Activated CD4-positive, alpha-beta T cell treated with anti-CD3 and anti-CD28 coated beads, Interleukin-2, amount 10 ng/mL, durations not matched to agents 24 days and 14 days (primary cell): ENCODE measurements at places on chromosomes 2 and 18. TPM values are rescaled to one million over a fixed set of nuclear protein-coding genes. Genes with fewer than 3 reads are reported as not detected.

GRCh38 chr2:197200051-197200761 lies 110.4 kb downstream of the ANKRD44 start:
- DNase-seq: no peak

DNA sequence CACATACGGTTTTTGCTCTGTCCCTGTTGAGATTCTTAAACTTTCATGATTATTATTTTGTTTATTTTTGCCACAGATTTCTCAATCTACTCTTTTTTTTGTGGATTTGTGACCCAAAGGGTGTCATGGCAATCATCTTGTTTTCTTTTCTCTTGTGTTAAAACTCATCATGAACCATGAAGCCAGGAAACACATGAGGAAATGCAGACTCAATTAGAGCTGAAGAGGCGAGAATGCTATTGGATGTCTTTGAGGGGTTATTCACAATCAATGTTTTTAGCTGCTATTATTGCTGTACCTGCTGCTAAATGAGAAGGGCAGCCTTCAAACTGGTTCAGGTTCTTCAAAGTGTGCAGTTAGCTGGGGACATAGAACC lies 99.5 kb upstream of the MMADHC start:
- DNase-seq: no peak

- DNase-seq: no peak
These were observed 17.1 kb downstream of the CREB1 start for GRCh38 chr2:207546822-207547221.

- no peak for DNase-seq
These were observed 922.5 kb downstream of the SUCLG1 start for GRCh38 chr2:83536556-83536955.

GRCh38 chr18:72444798-72445155 lies 99.4 kb downstream of the CBLN2 start:
- no peak for DNase-seq

GRCh38 chr18:74961596-74961995 lies 247.3 kb downstream of the PTGR3 start:
- no peak for DNase-seq

- DNase-seq: no peak
These were observed 424.6 kb downstream of the TGIF1 start for GRCh38 chr18:3874581-3874980.

DNA sequence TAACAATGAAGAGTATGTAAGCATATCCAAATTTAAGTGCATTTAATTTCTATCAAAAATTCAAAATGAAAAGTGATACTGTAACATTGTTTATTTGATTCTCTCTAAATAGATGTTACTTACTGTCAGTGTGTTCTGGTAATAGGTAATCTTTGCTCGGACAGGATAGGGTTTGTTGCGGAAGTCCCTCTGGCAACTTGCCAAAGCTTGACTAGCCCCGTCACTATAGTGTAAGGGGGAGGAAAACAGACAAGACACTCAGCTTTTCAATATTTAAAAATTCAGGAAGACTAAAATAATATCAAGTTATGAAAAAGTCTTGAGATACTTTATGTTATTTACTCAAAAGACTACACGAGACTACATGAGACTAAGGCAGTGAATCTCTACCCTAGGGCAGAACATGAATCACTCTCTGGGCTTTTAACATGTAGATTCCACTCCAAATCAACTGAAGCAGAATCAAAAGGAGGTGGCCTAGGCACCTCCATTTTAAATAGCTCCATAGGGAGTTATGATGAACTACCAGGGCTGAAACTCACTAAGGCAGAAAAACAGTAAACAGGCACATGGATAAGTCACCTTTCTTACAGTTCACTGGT lies 5.9 kb downstream of the LMAN1 start:
- no peak for DNase-seq

GRCh38 chr2:139819273-139819796 lies 1039.1 kb upstream of the NXPH2 start:
- no peak for DNase-seq

DNA sequence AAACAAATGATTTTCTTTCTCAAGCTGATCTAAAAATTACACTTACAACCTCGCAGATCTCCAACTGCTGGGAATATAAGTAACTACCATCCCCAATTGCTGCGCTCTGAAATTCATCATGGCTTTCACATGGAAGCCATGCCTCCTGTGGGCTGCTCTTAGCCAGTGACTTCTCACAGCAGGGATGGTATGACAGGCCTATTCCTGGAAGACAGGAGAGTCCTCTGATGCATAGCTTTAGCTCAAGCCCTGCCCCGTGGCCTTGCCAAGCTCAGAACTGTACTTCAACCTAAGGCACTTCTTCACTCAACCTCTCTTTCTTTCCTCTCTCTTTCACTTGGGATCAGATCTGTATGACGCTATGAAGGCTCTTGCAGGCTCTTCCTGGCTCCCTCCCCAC lies 12.6 kb upstream of the ELAC1 start:
- peak; percentile 39 for DNase-seq

DNA sequence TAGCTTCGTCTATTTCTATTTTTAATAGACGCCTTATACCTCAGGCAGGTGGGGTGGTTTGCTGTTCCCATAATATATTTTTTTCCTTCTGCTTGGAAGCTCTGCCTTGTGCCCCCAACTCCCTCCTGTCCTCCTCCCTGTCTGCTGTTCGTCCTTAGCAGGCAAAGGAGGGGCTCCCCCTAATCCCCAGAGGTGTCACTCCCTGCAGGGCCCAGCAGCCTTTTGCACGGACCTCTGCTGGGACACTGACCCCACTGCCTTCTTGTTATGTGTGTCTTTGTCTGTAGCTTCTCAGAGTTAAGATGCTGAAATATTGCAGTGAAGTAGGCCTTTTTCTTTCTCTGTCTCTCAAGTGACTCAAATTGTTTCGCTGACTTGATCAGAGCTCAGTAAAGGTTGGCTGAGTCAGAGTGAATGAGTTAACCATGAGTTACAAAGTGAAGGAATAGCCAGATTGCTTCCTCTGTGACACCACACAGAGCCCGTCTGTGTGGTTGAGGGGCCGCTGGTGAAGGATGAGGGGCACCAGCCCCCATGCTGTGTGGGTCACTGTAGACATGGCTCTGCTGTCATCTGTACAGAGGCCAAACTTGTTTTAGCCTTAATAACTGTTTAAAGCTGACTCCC lies 47.7 kb downstream of the PRKCE start:
- no peak for DNase-seq

DNA sequence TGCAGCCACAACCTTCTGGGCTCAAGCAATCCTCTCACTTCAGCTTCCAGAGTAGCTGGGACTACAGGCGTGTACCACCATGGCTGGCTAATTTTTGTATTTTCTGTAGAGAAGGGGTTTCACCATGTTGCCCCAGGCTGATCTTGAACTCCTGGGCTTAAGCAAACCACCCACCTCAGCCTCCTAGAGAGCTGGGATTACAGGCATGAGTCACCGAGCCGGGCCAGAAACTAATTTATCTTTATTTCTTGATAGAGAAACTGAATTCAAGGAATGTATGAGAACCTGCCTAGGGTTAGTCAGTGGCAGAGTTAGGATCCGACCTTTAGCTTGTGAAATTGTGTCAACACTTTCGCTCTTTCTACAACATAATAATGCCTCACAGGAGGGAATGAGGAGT lies 19.3 kb upstream of the ITGAV start:
- no peak for DNase-seq

- DNase-seq: no peak
These were observed 48.6 kb upstream of the UBE2E3 start for GRCh38 chr2:180931841-180932240.

GRCh38 chr2:58434692-58435091 lies 193.6 kb upstream of the FANCL start:
- DNase-seq: no peak

GRCh38 chr2:105645938-105646773 lies 98.6 kb upstream of the NCK2 start:
- peak; percentile 15 for DNase-seq

DNA sequence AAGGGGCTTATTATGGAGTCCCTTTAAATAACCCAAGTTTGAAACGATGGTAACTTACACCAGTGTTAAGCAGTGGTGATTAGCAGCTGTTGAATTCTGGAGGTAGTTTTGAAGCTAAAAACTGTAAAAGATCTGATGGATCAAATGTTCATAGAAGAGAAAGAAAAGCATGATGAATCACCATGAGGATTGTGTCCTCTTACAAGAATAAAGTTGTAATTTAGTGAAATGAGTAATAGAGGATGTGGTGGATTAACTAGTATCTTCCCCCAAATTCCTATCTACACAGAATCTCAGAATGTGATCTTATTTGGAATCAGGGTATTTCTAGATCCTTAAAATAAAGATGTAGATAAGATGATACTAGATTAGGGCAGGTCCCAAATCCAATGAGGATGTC lies 1138.2 kb upstream of the TMEFF2 start:
- no peak for DNase-seq

- no peak for DNase-seq
These were observed 799.0 kb downstream of the DCDC2C start for GRCh38 chr2:4502230-4502843.

DNA sequence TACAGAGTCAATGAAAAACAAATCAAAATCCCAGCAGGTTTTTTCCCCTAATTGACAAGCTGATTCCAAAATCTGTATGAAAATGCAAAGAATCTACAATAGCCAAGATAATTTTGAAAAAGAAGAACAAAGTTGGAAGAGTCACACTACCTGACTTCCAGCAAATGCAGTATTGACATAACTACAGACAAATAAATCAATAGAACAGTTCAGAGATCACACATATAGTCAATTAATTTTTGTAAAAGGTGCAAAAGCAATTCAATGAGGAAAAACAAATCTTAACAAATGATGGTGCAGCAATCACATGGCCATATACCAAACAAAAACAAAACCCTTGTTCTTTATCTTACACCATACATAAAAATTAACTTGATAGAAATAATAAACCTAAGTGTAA lies 74.6 kb upstream of the ST8SIA5 start:
- DNase-seq: no peak

GRCh38 chr2:235025800-235026536 lies 74.2 kb downstream of the SH3BP4 start:
- no peak for DNase-seq

DNA sequence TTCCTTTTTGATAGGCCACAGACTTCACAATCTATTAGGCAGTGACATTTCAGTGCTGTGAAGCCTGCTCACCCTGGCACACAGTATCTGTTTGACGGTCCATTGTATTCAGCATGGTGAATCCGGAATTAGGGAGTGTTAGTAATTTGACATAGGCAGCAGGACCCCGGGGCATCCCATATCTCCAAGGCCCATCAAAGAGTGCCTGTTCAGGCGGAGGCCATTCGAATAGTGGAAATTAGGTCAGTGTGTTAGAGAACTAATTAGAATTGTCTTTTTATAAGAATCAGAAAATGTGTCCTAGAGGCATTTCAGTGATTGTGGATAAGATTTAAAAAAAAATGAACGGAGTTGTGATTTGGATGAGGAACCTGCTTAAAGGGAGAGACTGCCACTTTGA lies 818.8 kb upstream of the SOX11 start:
- DNase-seq: no peak

DNA sequence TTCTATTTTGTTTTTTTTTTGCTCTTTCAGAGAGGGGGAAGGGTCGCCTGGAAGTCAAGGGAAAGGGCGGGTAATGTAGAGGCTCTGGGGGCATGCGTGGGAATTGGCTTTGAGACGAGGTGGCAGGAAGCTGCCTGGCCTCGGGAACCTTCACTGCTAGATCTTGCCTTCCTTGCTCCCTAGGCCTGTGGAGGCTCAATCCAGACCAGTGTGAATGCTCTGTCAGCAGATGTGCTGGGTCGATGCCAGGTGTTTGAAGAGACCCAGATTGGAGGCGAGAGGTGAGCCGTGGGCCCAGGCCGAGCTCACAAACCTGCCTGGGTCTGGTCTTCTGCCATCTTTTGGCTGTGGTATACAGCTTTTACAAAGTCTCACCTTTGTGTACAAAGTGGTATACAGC lies 15.5 kb downstream of the CCT7 start:
- DNase-seq: no peak

GRCh38 chr2:9883897-9884296 lies 40.6 kb downstream of the TAF1B start:
- no peak for DNase-seq

- DNase-seq: peak; percentile 53
These were observed 10.7 kb downstream of the NAB1 start for GRCh38 chr2:190659553-190659952.

- DNase-seq: no peak
These were observed 44.6 kb upstream of the THOC1 start for GRCh38 chr18:312415-312814.

- DNase-seq: no peak
These were observed 67.4 kb upstream of the HPCAL1 start for GRCh38 chr2:10235099-10235908.

DNA sequence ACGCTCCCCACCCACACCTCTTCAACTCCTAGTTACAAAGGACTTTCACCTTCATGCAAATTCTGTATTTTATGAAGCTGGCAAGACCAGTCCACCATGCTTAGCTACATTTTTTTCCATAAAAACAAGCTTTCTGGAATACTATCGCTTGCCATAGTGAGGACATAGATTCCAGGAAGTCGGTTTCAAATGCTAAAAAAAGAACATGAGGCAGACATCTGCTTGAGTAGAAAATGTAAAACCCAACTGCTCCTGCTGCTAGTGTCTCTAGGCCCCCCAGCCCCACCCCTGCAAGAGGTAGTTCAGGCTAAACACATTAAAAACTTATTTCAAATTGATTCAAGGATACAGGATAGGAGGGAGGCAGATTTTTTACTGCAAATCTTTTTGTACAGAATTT lies 148.9 kb downstream of the SMAD2 start:
- DNase-seq: no peak

- no peak for DNase-seq
These were observed 40.0 kb downstream of the ITGA6 start for GRCh38 chr2:172467382-172467781.

SGPP2 gene
- total RNA-seq: 22.9 and 23.0 TPM in 2 replicates

RGPD8 gene
- 13.9 and 15.6 TPM in 2 replicates for total RNA-seq

G6PC2 gene
- total RNA-seq: not detected in 2 replicates

IGFBP5 gene
- not detected in 2 replicates for total RNA-seq

CFAP221 gene
- not detected in 2 replicates for total RNA-seq

RDH14 gene
- total RNA-seq: 14.2 and 15.1 TPM in 2 replicates

VAMP8 gene
- 90.9 and 91.3 TPM in 2 replicates for total RNA-seq

EPAS1 gene
- total RNA-seq: 16.2 and 19.4 TPM in 2 replicates

ABCG8 gene
- total RNA-seq: not detected in 2 replicates

AQP12A gene
- not detected in 2 replicates for total RNA-seq

ARHGAP15 gene
- total RNA-seq: 56.0 and 56.2 TPM in 2 replicates
